ENCODE measurements at places on chromosomes 16 and 17.

DNA sequence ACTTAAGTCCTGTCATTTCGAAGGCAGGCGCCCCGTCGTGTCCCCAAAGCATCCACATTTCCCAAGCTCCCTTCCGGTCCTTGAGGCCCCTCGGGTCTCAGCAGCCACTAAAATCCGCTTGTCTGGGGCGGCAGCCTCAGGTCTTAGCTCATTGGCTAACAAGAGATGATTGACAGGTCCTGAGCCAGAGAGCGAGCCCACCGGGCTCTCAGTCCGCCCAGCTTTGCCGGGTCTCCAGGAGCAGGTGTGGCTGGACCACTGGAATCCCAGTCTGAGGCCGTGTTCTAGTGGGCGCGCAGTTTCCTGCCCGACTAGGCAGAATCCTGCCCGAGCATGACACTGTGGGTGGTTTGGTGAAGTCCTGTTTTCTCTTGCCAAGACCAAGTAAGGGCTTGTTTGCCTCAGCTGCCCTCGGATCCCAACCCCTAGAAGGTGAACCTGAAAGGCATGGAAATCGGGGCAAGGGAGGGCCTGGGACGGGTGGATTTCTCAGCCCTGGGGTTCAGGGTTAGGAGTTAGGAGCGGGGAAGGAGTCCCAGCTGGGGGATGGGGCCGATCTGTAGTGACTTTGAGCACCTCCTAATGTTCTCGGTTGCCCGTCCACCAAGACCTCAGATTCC lies 42.8 kb downstream of the MRC2 start:
- DNase-seq = no peak

GRCh38 chr17:9470171-9470570 lies 105.4 kb downstream of the STX8 start:
- no peak for DNase-seq

DNA sequence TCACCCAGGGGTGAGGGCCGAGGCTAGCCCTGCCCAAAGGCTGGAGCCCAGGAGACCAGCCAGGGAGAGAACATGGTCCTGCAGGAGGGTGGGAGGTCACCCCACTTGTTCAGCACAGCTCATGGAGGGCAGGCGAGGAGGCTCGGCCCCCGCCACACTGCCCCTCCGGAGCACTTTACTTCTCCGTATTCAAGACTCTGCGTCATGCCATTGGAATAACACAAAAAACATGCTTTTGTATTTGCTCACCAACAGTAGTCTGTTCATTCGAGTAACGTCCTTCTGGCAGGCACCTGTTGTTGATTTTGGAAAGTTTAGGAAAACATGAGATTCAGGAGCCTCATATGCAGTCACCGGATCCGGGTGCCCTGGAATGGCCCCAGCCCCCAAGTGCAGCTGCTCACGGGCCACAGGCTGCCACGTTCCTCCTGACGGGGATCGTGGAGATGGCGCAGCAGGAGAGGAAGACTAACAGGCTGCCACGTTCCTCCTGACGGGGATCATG lies 81.1 kb upstream of the DNAH17 start:
- no peak for DNase-seq

GRCh38 chr16:31127182-31127581 lies 8.3 kb downstream of the PRSS8 start:
- no peak for DNase-seq

DNA sequence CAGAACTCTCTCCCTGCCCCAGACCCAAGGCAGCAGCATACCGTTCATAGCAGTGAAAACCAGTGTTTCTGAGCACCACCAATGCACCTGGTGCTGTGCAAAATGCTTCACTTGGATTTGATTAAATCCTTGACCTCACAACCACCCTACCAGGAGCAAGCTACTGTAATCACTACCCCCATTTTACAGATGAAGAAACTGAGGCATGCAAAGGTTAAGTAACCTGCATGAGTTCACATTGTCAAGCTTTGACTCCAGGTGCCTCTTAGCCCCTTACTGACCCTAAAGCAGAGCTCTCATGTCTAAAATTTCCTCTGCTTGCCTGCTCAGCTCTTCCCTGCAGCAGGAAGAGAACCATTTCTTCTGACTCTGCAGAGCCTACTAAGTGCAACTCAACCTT lies 34.2 kb upstream of the GOSR2 start:
- DNase-seq = no peak

DNA sequence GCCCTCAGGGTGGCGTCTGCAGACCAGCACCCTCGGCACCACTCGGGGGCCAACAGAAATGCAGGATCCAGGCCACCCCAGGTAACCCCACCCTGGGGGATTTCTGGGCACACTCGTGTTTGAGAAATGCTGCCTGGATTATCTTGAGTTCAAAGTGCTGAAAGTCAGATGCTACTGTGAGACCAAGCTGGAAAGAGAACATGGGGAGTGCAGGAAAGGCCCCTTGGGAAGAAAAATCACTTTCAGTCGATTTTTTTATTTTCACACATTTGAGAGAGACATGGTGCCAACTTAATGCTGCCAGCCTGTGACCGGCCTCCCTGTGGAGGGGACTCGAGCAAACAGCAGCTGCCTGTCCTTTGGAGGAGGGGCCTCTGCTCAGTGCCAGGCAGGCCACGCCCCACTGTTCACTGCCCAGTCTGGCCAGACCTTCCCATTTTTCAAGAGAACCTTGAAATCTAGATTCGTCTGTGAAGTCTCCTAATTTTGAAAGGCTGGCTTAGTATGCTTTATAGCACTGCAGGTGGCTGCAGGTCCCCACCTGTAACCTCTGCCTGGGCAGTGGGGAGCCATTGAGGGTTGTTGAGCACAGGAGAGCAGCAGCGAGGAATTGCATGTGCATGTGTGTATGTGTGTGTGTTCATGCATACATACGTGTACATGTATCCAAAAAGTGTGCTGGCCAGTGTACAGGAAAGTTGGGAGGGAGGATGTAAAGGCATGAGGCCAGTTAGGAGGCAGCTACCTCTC lies 70.7 kb upstream of the PLCG2 start:
- DNase-seq = no peak

DNA sequence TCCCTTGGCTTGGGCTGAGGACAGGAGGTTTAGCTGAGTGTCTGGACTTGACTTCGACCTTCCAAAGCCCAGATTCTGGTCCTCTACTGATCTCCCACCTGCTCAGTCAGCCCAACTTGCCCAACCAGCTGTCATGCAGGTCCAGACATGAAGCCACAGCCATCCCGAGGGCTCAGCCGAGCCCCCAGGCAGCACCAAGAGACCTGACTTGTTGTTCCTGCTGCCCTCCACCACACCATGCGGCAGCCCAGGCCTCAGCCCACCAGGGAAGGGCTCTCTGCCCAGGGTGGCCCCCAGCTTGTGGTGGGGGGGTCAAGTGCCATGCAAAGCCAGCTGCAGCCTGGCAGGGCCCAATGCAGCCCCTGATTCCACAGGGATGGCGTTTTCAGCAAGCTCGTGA lies 17.2 kb upstream of the CACNG4 start:
- no peak for DNase-seq

DNA sequence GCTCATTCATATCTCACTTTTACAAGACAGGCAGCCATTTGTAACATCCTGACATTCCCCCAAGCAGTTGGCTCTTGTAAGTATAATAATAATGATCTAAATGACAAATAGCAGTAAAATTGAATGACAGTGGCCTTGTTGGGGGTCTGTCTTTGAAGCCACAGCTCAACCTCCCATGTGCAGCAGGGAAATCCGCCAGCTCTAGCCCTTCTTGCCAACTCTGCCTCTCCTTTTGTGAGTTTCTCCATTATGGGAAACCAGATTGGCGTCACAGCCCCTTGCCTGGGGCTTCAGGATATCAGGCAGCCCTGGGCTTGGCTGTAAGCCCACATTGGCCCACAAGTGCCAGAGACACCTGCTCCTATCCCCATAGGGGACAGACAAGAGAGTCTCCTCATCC lies 70.4 kb upstream of the CACNG5 start:
- no peak for DNase-seq

GRCh38 chr17:42773290-42774035 lies at the start of gene VPS25:
VPS25 (plus strand) TSS chr17:42773449; CDS start chr17:42773476, 27 bp downstream.
- peak; percentile 81 for DNase-seq

GRCh38 chr16:86016201-86016965 lies 117.4 kb downstream of the IRF8 start:
- DNase-seq = no peak

DNA sequence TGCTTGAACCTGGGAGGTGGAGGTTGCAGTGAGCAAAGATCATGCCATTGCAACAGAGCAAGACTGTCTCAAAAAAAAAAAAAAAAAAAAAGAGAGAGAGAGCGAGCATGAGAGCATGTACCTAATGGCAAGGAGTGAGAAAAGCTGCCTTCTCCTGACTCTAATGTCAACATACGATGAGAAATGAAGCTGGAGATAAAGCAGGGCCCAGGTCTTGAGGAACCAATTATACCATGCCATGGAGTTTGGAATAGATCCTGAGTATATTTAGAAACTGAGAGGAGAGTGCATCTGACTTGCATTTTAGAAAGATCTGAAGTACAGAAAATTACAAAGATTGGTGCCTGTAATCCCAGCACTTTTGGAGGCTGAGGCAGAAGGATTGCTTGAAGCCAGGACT lies 3.8 kb upstream of the MAP2K6 start:
- DNase-seq = no peak

GRCh38 chr17:72591289-72592241 lies 470.7 kb downstream of the SOX9 start:
- no peak for DNase-seq

DNA sequence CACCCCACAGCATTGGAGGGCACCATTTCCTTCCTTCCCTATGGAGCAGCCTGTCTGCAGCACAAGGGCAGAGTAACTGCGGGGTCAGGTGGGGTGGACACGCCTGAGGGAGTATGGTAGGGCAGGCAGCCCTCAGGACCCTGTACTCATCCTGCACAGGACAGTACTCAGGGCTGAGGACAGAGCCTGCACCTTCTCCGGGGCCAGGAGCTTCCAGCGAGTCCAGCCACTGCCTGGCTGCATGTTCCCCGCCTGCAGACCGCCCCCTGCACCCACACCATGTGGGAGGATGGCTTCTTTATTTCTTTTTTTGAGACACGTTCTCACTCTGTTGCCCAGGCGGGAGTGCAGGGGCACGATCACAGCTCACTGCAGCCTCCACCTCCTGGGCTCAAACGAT lies 47.6 kb upstream of the CDC42EP4 start:
- no peak for DNase-seq

GRCh38 chr16:23691483-23692189 lies 12.9 kb downstream of the PLK1 start:
- no peak for DNase-seq

DNA sequence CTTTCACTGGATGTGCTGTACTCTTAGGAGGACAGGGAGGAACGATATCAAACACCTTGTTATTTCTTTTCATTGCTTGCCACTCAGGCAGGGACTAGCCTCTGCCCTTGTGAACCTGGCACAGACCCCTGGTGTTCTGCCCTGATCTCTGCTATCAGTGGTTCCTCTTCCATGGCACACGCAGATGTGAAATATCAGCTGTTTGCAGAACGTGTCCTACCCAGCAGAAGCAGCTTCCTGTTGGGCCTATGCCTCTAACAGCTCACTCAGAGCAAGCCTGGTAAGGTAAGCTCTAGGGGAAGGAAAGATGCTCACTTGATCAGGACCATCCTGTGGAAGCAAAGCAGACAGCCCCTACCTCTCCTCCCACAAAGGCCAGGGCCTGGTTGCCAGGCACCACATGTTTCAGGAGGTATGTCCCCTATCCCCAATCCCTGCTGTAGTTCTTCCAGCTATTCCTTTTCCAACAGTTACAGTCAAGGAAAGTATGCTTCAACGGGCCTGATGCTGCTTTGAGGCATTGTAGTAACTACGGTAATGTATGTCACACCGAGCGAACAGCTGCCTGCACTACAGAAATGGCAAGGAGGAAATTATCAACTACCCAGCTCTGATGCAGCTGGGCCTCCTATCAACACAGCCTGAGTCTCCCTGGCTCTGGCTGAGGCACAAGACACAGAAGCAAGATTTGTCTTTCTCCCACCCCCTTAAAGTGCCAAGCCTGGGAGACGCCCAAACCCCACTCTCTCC lies 41.3 kb upstream of the GFOD2 start:
- no peak for DNase-seq

GRCh38 chr16:15906439-15906838 lies 18.0 kb upstream of the CEP20 start:
- DNase-seq = no peak

- DNase-seq = no peak
These were observed 13.1 kb upstream of the LPCAT2 start for GRCh38 chr16:55495616-55496289.

- no peak for DNase-seq
These were observed 39.7 kb downstream of the NACA2 start for GRCh38 chr17:61551255-61551742.

GRCh38 chr16:72362973-72363372 lies 191.0 kb upstream of the PMFBP1 start:
- no peak for DNase-seq

GRCh38 chr17:41329279-41329948 lies 13.9 kb upstream of the KRTAP17-1 start:
- DNase-seq = no peak

GRCh38 chr16:70805787-70806186 lies 4.8 kb upstream of the VAC14 start:
- no peak for DNase-seq

DNA sequence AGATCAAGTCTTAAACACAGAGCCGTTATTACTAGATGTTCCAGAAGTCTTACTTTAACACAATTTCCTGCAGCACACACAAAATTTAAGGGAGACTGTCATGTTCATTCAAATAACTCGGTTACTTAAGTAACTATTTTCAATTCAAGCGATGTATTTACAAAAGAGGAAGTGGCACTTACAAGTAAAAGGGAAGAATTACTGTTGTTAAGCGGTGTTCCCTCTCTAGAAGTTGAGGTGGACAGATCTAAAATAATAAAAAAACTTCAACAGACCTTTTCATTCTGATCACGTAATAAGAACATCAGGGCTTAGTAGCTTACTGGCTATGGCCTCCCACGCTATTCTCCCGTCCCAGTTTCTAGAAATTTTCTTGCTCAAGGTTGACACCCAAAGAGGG lies 26.2 kb upstream of the TXNDC11 start:
- DNase-seq = no peak

GRCh38 chr17:79626156-79626890 lies 15.5 kb upstream of the RBFOX3 start:
- peak; percentile 4 for DNase-seq

GRCh38 chr16:22123759-22124490 lies 31.6 kb downstream of the VWA3A start:
- no peak for DNase-seq

- DNase-seq = no peak
These were observed 626 bp downstream of the TUBB3 start for GRCh38 chr16:89923640-89924296.

GRCh38 chr17:65268832-65269231 lies 131.7 kb downstream of the RGS9 start:
- DNase-seq = no peak

DNA sequence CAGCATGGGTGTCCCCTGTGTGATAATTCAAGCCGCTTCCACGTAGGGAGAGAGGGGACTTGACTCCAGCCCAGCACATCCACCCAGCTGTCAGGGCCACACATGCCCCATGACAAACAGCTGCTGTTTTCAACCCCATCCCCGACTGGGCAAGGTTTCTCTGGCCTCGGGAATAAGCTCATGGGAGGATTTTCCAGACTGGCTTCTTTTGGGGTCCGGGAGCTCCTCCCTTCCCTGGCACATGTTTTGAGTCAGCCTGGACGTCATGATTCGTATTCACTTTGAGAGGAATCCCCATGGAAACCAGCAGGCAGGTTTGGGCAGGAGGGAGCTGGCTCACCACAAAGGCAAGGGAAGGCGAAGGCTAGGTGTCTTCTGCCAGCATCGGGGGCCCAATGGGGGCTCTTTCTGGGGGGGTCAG lies 156.4 kb downstream of the CMIP start:
- DNase-seq = no peak

All from GM12892 (cell line).